ENCODE measurements at places on chromosomes 16 and 17.

GRCh38 chr16:88472637-88473205 lies 19.6 kb downstream of the ZFPM1 start:
- no peak for DNase-seq

GRCh38 chr16:55437625-55438024 lies 41.4 kb upstream of the MMP2 start:
- DNase-seq, result no peak

- DNase-seq, result no peak
Observed at GRCh38 chr16:1177053-1177452, 24.1 kb downstream of the CACNA1H start.

- DNase-seq, result no peak
Observed at GRCh38 chr17:20989991-20990855, 52.6 kb downstream of the USP22 start.

DNA sequence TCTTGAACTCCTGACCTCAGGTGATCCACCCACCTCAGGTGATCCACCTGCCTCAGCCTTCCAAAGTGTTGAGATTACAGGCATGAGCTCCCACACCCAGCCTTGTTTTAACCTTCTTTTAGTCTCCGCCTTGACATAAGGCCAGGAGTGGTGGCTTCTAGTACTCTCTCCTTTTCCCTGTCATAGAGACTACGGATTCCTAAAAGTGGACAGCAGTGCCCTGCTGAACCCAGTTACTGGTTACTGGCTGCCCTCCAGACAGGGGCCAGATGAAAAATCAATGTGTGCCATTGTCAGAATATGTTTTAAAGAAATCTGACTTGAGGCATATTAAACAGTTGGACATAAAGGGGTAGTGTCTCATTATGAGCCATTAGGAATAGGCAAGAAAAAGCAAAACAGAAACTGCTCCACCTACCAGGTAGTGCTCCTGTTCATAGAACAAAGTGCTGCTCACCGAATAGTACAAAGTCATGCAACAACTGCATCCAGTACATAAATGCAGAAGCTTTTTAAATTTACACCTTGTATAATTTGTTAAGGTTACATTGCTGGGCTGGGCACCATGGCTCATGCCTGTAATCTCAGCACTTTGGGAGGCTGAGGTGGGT lies 32.1 kb downstream of the TRIM25 start:
- DNase-seq, result no peak

DNA sequence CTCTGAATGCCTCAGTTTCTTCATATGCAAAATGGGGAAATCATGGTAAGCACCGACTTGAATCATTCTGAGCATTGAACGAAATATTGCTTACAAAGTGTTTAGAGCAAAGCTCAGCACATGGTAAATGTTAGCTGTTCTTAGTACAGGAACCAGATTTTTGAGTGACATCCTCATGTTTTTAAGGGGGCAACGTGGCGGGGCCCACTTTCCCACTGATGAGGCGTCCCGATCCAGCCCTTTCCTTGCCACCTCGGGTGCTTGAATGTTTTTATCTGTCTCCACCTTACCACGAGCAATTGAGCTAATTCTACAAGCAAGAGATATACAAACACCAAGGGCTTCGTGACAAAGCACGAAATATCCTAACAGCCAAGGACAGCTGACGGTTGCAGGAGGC lies 49.9 kb downstream of the ELAC2 start:
- DNase-seq, result no peak

DNA sequence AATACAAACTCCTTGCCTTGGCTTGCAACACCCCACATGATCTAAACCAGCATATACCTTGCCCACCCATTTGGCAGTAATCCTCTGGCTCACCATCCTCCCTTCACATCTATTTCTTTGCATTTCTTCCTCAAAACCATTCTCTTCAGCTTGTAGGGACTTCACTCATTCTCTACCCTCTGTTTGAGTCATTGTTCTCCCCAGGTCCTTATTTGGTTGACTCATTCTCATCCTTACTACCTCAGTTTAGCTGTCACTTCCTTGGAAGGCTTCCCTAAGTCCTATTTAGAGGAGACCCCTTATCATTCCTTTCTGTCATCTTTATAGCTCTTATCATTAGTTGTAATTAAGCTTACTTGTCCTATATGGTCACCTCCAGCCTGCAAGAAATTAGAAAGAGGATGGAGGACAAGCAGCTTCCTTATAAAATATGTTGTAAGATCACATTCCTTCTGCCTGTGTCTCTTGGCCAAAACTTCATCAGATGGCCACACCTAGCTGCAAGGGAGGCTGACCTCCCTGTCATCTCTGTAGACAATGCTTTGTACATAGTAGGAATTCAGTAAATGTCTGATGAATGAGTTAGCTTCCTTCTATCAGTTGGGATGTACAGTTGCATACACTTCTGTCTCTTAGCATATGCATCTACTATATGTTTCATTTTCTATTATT lies 1.7 kb downstream of the TTC19 start:
- DNase-seq, result no peak

DNA sequence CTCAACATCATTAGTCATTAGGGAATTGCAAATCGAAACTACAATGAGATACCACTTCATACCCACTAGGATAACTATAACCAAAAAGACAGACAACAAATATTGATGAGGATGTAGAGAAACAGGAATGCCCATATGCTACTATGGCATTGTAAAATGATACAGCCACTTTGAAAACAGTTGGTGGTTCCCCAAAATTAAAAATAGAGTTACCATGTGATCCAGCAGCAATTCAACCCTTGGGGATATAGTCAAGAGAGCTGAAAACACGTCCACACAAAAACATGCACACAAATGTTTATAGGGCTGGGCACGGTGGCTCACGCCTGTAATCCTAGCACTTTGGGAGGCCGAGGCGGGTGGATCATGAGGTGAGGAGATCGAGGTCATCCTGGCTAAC lies 10.0 kb upstream of the PECAM1 start:
- DNase-seq, result no peak

DNA sequence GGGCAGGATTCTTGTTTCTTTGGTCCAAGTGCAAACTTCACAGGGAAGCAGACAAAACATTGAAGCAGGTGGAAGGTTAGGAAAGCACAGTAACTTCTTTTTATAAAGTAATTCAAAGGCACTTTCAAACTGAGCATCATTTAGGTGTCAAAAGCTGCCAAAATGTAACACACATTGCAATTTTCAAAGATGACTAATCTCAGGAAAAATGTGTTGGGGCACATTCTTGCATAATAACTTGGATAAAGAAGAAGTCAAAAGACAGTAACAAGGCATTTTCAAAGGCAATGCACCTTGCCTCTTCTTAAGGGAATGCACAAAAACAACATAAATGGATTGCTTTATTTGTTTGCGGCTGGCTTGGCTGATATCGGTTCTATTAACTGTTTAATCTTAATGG lies 3.6 kb downstream of the KCNJ2 start:
- DNase-seq, result no peak

DNA sequence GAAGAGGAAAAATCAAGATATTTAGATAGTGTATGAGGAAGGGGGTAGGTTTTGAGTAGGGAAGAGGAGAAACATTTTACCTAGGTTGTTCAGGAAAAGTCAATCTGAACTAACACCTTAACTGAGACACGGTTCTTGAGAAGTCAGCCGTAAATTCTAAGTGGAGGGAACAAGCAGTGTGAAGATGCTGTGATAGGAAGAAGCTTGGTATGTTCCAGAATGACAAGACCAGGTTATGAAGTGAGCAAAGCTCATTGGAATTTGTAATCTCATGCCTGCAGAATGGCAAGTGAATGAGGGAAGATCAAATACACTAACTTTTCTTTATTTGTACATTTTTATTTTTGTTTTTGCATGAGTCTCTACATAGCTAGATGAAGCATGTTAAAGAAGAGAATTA lies 307.6 kb downstream of the ZFHX3 start:
- no peak for DNase-seq

DNA sequence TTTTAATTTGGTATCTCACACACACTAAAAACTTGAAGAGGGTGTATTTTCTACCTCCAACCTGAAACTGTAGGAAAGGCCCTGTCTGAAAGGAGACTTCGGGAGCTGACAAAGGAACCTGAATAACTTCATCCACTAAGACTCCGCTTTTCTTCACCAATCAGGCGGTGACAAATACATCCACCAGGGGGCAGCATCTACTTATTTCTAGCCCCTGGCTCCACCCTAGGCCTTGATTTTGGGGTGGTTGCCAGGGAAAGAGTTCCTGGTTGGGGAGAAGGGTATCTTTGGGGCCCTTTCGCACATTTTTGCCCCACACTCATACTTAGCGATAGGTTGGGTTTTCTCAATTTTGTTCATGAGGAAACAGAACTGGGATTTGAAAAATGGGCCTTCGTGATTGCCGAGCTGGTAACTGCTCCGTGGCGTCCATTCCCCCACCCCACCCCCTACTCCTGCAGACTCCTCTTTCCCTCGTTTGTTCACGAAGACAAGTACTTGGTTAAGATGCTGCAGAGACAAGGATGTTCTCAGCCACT lies 4.8 kb upstream of the ARL4D start:
- peak; percentile 92 for DNase-seq

GRCh38 chr16:84181144-84181915 lies 5.5 kb downstream of the TAF1C start:
- DNase-seq, result no peak

DNA sequence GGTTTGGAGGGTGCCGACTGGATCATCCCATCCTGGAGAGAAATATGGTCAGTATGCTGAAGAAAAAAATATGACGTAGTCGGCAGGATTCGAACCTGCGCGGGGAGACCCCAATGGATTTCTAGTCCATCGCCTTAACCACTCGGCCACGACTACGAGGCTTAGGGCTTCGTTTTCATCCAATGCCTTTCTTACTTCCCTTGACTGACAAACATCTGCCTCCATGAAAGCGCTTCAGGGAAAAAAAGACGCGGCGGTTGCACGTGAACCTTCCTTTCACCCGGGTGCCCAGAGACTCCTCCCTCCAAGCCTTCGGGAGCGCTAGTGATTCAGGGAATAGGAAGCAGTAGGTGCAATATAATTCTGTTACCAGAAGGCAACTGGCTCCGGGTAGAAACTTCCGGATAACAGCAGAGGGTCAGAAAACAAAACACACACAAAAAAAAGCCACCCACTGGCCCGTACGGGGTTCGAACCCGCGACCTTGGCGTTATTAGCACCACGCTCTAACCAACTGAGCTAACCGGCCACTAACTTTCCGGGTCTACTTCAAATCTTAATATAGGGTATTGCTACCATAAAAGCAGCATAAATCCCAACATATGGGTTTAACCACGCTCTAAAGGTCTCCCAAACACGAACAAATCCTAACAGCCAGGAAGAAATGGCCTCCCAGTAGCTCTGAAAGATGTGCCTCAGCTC lies 16.3 kb upstream of the AURKB start:
- DNase-seq, result no peak

GRCh38 chr17:28716740-28717577 lies 709 bp downstream of the RAB34 start:
- no peak for DNase-seq

- no peak for DNase-seq
Observed at GRCh38 chr17:16100737-16101400, 101.2 kb downstream of the TTC19 start.

DNA sequence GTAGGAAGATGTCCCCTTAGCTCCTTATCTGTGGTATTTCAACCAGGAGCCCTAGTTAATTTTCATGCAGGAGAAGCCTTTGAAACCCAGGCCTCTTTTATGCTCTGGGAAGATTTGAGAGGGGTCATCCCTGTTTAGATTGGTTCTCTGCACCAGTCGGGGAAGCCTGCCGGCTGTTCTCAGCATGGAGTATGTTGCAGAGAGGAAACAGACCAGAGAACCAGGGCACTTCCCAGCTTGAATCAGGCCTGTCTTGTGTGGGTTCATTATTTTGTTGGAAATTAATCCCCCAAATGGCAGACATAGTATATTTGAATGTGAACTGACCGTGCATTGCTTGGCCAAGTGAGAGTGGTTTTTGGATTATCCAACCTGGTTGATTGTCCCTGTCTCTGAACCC lies 1082.1 kb upstream of the RBFOX1 start:
- no peak for DNase-seq

- no peak for DNase-seq
Observed at GRCh38 chr17:79791735-79792161, 5.1 kb downstream of the CBX8 start.

GRCh38 chr17:67441052-67441895 lies 64.2 kb downstream of the PITPNC1 start:
- DNase-seq, result peak; percentile 76

- DNase-seq, result no peak
Observed at GRCh38 chr17:2297023-2297422, 6.6 kb downstream of the SMG6 start.

DNA sequence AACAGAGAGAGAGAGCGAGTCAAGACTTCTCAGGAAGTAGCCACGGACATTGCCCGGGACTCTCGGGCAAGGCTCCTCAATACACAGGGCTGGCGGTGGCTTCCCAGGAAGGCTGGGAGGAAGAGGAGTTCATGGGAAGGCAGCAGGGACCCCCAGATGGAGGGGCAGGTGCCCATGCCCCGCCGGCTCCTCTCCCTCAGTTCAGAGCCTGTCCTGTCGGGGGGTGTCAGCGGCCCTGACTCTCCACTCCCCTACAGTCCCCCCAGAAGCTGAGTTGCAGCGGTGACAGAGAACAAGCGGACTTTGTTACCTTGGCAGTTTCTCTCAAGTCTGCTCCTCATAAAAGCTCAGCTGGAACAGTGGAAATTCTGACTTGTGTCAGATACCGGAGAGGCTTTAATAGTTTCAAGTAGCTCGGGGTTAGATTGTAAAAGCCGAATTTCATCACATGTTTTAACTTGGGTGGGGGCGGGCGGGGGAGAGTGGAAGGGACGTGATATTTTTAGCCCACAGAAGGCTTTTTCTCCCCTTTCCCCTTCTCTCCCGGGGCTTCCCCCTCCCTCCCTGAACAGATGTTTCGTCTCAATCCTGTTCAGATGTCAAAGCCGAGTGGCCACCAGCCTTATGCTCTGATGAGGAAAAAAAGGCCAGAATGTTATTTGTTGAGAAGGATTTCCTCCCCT lies 65.2 kb downstream of the NKD1 start:
- no peak for DNase-seq

GRCh38 chr17:77320485-77321256 lies 179.9 kb downstream of the SEC14L1 start:
- no peak for DNase-seq

DNA sequence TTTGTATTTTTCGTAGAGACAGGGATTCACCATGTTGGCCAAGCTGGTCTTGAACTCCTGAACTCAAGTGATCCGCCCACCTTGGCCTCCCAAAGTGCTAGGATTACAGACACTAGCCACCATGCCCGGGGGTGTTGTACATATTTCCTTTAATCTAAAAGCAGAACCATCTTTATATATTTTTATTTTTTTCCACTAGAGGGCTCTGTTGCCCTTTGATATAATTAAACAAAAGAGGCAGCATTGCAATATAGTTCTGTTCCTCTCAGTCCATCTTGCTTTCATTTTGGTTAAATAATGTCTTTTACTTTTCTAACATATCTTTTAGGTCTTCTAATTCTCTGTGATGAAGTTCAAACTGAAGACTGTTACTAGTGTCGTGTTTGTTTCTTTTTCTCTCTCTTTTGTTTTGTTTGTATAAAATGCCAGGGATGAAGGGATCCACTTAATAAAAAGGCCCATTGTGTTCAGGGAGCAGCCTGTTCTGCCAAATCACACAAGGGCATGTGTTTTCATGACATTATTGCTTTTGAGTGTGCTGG lies 23.4 kb downstream of the WWOX start:
- DNase-seq, result no peak

- no peak for DNase-seq
Observed at GRCh38 chr17:41018541-41018940, 8.5 kb downstream of the KRTAP1-5 start.

- no peak for DNase-seq
Observed at GRCh38 chr17:34235389-34236028, 19.6 kb upstream of the CCL2 start.

- no peak for DNase-seq
Observed at GRCh38 chr17:32569171-32570080, 82.6 kb downstream of the CDK5R1 start.

- DNase-seq, result no peak
Observed at GRCh38 chr16:84502581-84502980, 1.9 kb downstream of the MEAK7 start.

All from activated gamma-delta T cell treated with Interleukin-2 at 50 U/mL for 16 hours (primary cell).